ENCODE measurements at places on chromosomes 12 and 14.
A peak's percentile ranks its signal among the peaks of the same experiment; 100 is the strongest.

- no peak for DNase-seq
These were observed 256.2 kb upstream of the LRFN5 start for GRCh38 chr14:41350476-41350875.

- no peak for DNase-seq
These were observed 36.4 kb downstream of the NFKBIA start for GRCh38 chr14:35368139-35368460.

- no peak for DNase-seq
These were observed 53.1 kb upstream of the NPFF start for GRCh38 chr12:53560351-53560750.

DNA sequence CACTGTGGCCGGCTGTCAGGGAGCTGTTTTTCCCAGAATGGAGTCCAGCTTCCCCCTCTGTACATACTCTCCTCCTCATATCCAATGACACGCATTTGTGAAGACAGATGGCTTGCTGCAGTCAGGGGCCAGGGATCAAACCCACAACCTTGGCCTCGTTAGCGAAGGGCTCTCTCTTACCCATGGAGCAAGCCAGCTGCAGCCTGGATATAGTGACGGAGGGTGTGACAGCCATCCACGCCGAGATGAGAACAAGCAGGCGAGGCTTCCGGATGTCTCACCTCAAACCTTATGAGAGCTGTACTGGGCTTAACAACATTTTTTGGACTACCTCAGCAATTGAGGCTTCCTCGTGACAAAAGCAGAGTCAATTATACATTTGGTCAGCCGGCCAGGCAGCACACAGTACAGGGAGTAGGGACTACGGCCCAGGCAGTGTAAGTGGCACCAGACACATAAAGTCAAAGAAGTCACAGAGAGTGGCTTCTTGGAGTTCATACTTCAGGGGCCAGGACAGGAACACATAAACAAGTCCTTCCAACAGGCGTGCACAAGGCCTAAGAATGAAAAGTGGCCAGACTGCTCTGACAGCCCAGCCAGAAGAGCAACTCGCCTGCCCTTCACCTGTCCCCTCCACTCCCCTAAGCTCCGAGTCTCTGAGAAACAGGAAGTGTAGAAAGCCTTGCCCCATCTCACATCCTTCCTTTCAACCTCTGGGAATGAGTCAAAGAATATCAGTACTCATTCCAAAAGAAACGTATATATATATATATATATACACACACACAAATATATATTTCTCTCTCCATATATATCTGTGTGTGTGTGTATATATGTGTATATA is 115.1 kb downstream of the TTC7B start:
- DNase-seq: no peak

- no peak for DNase-seq
These were observed 54.7 kb downstream of the ASCL1 start for GRCh38 chr12:103011974-103012763.

DNA sequence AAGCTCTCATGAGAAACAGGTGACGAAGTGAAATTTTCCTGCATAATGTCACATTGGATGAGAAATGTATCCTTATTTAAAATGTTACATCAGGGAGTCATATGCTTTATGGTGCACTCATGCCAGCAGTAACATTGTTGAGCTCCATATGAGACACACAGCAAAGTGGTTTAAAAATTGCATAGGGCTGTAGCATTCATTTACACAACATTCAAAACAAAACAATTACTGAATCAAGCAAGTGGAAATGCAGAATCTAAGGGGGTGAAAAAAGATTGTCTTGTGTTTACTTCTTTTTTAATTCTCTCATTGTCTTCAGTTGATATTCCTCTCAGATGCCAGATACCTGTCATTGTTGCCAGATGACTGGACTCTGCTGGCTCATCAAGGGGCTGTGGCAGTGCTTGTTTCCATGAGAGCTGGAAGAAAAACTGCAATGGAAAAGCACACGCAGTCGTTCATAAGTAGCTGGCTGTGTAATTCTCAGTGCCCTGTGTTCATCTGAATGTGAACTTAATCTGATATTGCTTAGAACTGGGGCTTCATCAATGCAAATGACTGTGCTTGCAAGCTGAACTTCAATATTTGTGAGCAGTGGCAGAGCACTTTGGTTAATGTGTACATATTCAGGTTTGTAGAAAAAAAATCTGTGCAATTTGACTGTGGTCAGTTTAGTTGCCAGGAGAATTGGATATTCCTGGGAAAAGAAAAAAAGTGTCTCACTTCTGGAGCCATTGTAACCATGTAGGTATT is 305.6 kb downstream of the RAD51B start:
- DNase-seq: no peak

DNA sequence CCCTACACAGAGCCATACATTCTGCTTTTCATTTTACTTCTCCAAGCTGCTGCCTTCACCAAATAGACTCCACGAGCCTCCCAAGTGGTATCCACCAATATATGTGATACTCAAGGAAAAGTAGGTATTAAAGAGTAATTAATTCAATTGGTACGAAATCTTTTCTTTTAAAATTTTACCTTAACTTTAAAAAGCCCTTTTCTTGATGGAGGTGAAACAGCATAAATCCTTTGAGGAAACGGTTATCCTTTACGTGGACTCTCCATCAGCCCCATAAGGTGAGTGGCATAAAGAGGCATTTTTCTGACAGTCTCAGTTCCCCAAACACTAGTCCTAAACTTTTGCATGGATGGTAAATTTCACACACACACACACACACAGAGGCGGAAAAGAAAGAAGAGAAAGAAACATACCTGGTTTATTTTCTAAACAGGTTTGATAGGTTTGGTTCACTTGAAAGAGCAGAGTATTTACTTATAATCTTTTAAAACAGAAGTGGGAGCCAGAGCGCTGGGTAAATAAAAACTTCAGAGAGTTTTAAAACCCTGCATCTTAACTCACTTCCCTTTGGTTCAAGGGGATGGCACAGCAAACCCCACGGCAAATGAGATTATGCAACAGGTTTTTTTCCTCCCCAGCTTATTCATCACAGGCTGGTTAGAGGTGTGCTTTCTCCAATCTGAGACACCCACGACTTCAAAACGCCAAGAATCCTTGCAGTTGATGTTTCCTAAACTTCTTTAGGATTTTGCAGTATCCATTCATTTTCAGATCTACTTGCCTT is 1.9 kb downstream of the DUSP16 start:
- peak; percentile 12 for DNase-seq

Data from caudate nucleus (tissue), 63 donors.